Fibroblast of skin of right quadriceps (primary cell): ENCODE measurements at places on chromosomes 6 and 20.

DNA sequence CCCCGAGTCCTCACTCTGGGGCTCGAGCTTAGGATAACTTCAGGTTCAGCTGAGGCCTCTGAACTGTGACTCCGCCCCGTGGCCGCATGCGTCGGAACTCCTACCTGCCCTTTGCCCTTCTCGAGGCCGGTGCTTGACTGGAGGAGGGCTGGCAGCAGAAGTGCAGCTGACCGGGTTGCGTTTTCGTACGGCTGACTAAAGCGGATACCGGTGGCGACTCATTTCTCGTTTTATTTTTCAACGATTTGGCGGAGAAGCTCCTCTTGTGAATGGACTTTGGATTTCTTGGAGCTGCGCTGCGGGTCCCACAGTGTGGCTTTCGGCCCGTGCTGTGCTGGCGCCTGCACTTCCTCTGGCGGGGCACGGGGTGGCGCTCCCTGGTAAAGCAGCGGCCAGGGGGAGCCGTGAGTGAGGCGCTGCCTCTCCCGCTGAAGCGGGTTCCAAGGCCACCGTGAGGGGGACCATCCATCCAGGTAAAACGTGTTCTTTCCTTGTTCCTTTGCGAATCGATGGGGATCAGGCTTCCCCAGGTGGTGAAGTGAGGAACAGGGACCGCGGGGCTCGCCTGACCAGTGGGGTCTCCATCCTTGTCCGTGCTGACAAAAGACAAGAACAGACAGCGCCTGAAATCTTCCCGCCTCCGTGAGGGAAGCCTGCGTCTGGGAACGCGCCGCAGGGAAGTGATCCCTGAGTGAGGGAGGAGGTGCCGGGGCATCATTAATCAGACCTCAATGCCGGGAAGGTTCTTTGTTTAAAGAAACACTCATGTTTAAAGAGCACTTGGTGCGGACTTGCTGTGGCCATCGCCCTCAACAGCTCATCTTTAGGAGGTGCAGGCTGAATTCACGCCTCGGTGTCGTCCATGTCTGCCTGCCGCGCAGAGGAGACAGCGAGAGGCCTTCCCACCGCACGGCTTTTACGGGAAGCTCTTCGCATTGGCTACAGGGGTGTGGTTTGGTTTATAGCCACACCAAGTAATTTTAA lies 38.8 kb downstream of the ERMARD start:
- DNase-seq, result peak; percentile 68

DNA sequence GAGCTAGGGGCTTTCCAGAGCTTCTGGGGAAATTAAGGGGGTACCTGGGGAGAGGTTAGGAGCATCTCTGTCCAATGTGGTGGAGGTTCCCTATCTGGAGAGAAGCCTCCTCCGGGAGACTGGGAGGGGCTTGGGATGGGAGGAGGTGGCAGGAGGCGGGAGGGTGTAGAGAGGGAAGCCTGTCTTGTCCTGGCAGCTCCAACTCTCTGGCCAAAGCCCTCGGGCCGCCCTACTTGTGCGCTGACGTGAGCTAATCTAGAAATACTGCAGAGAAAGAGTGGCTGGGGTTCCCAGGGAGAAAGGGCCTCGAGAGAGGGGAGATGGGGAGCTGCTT lies 1.6 kb upstream of the SLC32A1 start:
- no peak for DNase-seq

DNA sequence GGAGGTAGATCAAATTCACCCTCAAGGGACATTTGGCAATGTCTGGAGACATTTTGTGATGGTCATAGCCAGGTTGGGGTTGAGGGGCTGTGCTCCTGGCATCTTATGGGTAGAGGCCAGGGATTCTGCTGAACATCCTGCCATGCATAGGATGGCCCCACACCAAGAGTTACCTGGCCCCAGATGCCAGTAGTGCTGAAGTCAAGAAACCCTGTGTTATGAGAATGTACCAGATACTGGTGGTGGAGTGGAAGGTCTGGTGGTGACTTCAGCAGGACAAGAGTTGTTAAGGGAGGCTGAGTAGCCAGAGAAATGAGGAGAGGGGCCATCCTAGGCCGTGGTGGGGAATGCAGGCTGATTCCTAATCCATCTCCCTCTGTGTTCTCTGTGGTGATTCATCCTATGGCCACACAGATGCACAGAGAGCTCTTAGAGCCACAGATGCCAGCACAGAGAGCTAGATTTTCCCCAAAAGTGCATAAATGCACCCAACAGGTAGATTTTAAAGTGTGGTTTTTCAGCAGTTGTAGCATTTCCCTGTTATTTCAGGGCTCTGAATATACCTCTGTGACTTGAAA lies 43.6 kb downstream of the CDYL start:
- DNase-seq, result peak; percentile 54

DNA sequence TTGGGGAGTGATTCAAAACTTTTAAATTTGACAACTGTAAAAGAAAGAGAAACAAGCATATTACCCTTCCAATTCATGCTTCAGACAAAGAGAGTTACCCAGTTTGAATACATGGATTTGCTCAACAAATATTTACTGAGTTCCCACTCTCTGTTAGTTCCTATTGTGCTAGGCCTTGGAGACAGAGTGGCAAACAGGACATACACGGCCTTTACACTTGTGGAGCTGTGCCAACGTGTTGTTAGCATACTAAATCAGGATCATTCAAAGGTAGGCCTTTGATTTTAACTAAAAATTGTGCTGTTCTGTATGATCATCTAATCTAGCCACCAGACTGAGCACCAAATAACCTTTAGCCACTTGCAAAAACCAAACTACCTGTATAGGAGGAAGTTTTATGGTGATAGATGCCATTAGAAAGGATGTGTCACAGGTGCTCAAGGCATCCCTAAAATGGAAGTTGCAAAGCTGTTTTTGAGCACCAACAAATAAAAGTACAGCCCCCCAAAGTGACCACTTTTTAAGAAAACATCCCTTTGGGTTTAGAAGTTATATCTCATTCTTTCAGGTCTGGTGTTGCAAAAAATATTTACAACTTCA lies 84.5 kb downstream of the CHD6 start:
- DNase-seq, result no peak

DNA sequence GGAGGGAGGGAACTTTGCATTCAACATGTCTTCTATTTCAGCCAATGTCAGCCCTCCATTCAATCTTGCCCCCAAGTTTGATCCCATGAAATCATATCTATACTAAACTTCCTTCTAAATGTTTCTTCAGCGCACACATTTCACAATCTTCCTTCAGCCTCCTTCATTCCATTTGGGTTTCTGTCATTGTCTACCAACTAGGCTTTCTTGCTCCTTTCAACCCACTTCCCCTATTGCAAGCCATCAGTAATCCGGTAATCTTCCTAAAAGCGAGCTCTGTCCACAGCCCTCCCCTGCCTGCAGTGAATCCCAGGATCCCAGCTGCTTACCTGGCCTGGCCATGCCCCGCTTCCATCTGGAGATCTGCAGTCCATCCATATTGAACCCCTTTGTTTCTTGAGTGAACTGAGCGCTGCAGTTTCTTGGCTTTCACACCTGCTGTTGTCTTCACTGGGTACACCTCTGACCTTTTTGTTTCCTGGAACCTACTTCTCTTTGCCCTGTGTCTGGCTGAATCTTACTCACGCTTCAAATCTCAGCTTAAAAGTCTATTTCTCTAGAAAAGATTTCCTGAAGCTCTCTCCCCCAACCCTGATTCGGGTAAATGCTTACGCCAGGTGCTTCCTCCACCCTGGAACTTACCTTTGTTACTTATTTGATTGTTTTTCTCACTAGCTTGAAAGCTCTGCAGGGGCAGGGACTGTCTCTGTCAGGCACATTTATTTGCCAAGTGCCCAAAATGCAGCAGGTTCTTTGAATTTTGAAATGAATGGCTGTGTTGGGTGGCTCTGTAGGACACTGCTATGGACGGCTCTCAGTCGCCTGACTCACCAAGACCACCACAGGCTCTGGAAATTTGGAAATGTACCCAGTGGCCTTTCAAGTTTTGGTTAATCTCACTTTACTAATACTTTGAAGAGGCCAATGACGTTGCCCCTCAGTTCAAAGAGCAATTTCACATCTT lies 50.3 kb downstream of the ADTRP start:
- no peak for DNase-seq

GRCh38 chr6:91672201-91672600 lies 1085.3 kb upstream of the MAP3K7 start:
- no peak for DNase-seq

DNA sequence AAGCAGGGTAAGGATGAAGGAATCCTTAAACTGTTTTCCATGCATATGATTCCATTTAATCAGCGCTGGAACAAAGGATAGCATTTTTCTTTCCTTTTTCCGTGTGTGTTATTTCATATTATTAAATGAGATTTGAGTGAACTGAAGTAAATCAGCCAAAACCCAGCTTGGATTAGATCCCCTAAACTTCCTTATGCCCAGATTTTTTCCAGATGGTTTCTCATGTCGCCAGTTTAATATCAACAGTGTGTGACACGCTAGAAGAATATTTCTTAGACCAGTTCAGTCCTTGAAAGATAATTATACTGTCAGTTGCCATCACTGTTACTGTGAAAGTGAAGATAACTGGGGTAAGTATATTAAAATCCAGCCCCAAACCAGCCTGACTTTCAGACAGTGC lies 1009.4 kb downstream of the KIF16B start:
- DNase-seq, result peak; percentile 9

GRCh38 chr6:157997893-157998608 lies 16.4 kb downstream of the SYNJ2 start:
- DNase-seq, result no peak

DNA sequence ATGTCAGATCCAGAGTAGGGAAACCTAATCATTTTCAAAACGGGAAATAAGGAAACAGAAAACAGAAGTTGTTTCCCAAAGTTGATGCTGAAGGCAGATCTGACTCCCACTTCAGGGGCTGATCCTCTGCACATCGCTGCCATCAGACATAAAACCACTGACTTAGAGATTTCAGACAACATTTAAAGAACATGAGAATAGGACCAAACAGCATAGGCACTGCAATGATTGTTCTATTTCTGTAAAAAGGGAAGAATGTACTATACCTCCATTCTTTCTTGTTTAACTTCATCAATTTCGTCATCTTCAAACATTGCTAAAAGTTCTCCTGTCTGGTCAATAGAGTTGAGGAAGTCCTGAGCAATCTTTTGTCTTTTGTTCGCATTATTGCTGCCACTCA lies 324.7 kb upstream of the RUNX2 start:
- DNase-seq, result no peak

DNA sequence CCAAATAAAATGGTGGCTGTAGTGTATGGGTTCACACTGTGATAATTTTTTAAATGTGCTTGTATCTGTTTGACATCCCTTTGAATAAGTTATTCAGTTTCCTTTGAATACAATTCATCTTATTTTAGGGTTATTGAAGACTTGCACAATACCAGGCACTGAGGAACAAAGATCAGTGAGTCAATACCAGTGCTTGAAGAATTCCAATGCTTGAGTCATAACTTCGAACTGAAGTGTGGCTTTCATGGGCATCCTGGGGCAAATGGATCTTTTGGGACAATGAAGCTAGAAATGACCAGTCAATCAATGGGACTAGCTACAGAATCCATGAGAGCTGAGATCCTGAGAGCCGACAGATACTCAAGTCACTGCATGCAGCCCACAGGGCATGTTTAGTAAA lies 349.9 kb upstream of the FLRT3 start:
- DNase-seq, result no peak

- DNase-seq, result no peak
These were observed 1.5 kb downstream of the HNF4A start for GRCh38 chr20:44357020-44357419.
